ENCODE measurements at places on chromosomes 4 and X.

DNA sequence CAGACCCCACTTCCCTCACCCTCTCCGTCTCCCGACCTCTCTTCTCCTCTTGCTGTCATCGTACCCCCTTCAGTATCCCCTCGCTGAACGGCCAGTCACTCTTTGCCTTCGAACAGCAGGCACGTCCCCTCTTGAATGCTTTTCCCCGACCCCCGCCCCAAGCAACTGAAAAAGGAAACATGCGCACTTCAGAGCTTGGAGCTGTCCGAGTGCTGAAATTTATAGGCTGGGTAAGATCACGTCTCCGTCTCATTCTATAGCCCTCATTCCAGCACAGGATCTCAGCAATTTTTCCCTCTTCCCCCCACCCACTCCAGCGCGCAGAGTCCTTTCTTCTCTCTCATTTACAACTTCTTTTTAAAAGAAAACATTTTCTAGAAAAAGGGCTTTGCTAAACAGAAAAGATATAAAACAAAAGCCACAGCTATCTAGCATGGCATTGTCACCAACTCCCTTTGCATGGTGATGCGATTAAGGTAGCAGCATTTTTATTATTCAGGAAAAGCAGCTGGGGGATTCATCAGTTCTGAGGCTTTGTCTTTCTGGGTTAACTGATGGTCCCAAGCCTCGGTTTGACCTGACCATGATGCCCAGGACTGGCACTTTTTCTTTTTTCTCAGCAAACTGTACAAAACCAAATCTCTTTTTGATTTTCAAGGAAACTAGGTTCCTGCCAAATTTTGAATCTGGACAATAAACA, at the start of gene GLRA2:
Gene GLRA2, plus strand, starts transcription at position 247 of the 700 bp plus-strand sequence. CDS start 522 bp downstream, outside the sequence.
- DNase-seq: no peak

DNA sequence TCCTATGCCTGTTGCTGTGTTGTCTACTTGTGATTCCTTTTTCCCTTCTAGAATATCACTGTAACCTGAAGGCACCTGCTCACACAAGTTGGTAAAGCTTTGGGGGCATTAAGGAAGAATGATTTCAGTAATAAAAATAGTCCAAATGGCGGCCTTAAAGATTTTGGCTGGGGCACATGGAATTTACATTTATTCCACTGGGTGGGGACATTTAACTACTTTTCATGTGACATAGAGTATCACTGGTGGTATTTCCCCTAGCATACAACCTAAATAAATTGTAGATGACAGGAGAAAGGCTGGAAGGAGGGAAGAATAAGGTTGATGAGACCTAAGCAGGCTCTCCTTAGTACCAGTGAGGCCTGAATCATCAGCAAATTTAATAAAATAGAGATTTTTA, 121.8 kb upstream of the EDA2R start:
- DNase-seq: no peak

DNA sequence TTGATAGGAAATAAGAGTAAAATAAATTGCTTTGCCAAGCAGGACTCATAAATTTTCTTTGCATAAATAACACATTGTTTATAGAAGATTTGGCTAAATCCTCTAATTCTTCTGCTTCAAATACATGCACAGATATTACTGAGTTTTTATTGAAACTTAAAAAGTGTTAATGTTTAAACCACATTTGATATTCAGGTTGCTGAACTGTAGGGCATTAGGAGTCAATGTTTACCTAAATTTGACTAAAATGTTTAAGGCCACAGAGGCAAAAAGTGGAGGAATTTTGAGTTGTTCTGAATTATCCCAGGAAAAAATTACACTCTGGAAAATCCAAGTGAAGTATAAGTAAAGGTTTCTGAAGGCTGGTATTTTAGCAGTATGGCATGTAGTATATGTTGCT, 78.7 kb downstream of the FIP1L1 start:
- DNase-seq: no peak

DNA sequence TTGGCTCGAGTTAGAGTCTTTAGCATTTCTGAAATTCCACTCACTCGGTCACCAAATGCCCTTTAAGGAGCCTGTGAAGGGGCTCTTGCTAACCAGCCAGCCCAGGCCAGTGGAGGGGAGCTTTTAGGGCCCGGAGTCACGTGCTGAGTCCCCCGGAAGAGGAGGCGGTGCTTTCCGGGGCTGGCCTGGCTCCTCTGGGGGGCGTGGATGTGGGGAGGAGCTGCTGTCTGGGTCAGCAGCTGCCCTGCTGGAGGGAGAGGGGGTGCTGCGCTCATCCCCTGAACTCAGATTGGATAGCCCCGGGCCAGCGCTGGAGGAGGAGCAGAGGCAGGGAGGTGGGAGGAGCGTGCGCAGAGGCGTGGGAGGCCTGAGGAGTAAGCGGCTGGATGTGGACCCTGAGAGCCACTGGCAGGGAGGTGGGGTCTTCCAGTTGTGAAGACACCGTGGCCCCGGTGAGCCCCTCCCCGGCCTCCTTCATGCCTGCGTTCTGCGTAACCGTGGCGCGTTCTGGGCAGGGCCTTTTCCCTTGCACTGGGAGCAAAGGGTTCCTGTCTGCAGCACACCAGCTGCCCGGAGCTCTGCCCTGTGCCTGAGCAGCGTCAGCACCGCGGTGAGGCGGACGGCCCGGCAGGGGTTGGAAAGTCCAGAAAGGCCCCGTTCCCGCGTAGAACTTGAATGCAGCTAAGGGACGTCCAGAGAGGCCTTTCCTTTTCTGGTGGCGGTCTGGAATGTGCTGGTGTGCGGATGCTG, 19.7 kb downstream of the MAEA start:
- DNase-seq: peak; percentile 95

DNA sequence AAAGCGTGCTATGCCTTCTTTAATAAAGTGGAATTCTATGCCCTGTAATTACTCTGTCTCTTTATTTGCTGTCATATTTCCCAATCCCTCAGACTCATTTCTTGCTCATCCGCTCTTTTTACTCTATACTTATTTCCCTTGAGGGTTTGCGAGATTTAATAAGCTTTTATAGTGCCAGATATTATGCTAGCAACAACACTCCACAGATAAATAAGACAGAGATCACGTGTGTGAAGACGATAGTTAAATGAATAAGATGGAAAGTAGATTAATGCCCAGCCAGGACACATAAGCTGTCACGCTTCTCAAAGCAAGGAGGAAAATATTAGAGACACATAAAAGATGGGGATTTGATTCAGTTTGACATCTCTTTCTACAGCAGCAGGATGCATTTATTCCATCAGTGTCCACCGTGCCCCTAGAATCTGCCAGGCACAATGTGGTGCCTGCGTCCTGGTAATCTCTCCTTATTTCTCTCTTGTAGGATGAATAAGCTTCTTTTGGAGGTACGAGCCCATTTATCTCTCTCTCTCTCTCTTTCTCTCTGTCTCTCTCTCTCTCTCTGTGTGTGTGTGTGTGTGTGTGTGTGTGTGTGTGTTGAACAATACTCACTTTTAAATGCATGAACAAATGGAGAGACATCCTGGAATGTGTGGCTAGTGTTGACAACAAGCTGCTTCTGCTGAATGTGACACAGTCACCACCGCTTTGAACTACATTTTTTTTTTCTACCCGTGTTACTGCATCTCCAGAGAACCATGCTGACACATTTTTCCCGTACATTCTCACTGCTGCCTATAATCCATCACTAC, 48.2 kb downstream of the TMEM156 start:
- no peak for DNase-seq

DNA sequence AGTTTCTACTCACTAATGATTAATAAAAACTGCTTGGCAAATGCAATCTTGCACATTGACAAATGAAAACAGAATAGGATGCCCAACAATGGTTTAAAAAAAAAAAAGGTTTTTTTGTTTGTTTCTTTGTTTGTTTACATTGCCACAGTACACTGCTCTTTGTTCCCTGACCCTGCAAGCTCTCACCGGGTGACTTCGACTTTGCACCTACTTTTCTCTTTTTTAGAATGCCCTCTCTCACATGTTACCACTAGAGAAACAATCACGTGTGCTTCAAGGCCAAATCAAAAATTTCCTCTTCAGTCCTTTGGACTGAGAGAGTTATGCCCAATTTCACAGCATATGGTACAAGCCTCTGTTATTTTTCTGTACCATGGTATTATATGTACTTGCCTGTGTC, 101.5 kb downstream of the DMD start:
- DNase-seq: no peak

DNA sequence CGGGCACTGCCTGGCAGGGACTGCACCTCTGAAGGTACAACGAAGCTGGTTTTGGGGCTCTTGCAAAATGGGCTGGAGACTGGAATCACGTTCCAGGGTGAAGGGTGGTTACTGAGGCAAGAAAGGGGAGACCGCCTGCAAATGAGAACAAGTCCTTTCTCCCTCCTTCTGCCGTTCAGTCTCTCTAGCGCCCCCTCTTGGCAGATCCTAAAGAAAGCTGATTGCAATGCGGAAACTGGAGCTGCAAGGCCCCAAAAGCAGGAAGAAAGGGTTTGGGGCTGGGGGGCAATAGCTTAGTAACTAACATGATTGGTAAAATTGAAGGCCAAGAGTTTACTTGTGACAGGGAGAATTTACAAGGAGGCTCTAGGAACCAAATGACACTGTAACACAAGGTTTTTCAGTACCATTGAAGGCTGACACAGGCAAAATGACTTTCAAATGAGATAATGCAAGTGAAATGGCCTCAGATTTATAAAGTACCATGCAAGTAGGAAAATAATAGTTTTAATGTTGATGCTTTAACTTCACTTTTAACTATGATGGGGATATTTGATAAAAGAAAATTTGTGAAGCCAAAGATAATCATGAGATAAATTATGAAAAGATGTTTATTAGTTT, 222.7 kb upstream of the HAND2 start:
- no peak for DNase-seq

DNA sequence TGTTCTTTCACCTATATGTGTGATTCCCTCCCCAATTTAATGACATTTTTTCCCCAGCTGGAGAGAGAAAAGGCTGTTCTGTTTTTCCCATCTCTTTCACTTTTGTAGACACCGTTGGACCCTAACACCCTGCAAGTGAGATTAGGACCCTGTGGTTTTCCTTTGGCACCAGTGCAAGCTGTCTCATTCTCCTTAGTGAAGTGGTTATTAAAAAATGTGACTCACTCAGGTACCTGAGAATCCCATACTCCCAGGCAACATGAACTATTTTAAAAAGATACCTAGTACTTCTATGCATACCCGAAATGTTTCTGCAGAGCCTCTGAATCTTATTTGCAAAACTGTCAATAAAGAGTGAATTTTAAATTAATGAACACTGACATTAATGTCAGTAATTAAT, 175.7 kb upstream of the TBC1D9 start:
- no peak for DNase-seq

- no peak for DNase-seq
Measured at GRCh38 chrX:153378607-153379006, 22.5 kb downstream of the PNMA6E start.

- no peak for DNase-seq
Measured at GRCh38 chr4:186414390-186414789, 141.0 kb downstream of the MTNR1A start.

DNA sequence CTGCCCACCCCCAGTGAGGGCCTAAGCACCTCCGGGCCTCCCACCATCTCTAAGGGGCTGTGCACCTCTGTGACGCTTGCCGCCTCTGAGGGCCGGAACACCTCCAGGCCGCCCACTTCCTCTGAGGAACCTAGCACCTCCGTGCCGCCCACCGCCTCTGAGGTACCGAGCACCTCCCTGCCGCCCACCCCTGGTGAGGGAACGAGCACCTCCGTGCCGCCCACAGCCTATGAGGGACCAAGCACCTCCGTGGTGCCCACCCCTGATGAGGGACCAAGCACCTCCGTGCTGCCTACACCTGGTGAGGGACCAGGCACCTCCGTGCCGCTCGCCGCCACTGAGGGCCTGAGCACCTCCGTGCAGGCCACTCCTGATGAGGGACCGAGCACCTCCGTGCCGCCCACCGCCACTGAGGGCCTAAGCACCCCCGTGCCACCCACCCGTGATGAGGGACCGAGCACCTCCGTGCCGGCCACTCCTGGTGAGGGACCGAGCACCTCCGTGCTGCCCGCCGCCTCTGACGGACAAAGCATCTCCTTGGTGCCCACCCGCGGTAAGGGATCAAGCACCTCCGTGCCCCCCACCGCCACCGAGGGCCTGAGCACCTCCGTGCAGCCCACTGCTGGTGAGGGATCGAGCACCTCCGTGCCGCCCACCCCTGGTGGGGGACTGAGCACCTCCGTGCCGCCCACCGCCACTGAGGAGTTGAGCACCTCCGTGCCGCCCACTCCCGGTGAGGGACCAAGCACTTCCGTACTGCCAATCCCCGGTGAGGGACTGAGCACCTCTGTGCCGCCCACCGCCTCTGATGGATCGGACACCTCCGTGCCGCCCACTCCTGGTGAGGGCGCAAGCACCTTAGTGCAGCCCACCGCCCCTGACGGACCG, 977 bp downstream of the MAGEE1 start:
- DNase-seq: peak; percentile 56

DNA sequence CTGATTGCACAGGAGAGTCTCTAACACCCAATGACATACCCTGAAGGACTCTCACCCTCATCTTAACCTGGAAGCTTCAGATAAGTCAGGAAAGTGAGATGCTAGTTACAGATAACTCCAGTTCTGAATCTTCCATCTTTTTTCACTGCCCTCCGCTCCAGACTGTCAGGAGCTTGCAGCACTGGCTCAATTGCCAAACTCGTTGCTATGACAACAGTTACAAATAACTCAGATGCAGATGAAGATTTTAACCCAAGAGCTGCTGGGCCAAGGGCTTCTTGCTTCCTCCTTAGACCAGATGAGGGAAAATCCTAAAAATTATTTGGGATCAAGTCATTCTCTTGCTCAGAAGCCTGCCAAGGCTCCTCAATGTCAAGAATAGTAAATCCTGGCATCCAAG, 109.1 kb upstream of the HUWE1 start:
- DNase-seq: no peak

GRCh38 chr4:101857176-101857575, 66.6 kb downstream of the BANK1 start:
- no peak for DNase-seq

- peak; percentile 72 for DNase-seq
Measured at GRCh38 chr4:153465615-153466080, 512 bp upstream of the TMEM131L start.

GRCh38 chr4:7343950-7344349, 90.8 kb downstream of the PSAPL1 start:
- DNase-seq: no peak

DNA sequence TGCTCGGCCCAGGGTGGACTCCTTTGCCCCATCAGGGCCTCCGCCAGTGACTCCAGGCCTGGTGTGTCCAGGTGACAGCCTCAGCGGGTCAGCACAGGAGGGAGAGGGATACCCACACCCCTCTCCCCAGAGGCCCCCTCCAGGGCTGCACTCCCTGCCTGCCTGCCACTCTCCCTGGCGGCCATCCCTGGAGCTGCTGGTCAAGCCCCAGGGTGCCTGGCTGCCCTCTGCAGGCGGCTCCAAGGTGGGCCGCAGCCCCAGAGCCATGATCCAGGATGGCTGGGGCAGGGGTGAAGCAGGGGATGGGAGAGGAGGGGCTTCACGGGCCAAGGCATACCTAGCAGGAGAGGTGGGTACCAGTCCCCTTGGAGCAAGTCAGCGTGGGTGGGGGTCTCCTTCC, 3.8 kb downstream of the FGFRL1 start:
- DNase-seq: no peak

DNA sequence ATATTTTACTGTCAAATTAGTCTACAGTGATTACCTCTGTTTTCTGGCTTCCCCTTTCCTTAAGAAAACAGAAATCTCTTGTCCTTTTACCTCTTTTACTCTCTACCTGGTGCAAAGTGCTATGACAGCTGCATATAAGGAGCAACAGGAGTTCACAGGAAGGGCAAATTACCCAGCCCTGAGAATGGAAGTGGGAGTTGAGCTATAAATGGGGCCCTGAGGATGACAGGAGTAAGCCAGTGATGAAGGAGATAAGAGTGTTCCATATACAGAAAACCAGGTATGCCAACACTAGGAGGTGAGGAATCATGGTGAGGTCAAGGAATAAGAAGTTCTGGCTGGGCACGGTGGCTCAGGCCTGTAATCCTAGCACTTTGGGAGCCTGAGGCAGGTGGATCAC, 4.5 kb upstream of the HSD17B13 start:
- DNase-seq: no peak

All from sciatic nerve (tissue), 2 donors.